Amniotic stem cell (primary cell): ENCODE measurements at places on chromosomes 13 and 19.

- DNase-seq: no peak
These were observed at the start of gene CEACAM21 for GRCh38 chr19:41575998-41576397. TSS of gene CEACAM21 (plus strand) at chr19:41576166. CDS start at chr19:41576275, 109 bp downstream.

DNA sequence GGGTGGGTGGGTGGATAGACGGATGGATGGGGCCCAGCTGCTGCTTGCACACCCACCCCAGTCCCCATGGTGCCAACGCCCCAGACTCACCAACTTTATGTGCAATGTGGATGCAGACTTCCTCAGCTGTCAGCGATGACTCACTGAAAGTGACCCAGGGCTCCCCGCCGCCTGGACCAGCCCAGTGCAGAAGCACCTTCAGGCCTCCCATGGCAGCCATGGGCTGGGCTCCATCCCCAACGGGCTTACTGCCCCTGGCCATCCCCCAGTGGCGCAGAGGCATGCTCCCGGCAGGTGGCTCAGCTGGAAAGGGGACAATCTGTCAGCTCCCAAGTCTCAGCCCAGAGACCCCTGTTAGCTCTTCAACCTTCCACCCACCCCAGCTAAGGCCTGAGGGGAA, 2.2 kb downstream of the TYK2 start:
- no peak for DNase-seq

DNA sequence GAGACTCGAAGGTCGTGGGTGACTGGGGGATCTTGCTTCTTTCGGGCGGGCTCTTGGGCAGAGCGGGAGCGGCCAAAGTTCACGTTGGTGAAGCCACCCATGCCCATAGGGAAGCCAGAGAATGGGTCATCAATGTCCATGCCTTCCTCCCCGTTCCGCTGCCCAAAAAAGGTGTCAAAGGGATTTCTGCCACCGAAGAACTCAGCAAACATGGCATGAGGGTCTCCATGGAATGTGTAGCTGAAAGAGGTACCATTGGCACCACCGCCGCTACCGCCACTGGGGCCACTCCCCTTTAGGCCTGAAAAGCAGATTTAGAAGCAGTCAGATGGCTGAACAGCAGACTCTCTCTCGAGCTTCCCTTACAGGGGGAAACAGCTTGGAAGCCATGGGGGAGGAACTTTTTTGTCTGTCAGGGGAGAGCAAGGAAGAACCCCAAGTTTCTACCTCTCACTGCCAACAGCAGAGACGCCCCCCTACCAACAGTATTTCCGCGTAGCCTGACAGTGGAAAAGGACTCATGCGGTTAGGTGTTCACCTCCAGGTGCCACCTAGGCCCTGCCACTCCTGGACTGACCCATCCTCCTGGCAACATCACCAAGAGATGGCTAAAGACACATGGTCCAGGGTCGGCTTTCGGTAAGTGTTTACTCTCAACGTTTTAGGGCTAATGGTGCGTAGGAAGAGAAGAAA, 1.3 kb downstream of the DNAJB1 start:
- no peak for DNase-seq

GRCh38 chr19:1672769-1673644, 20.6 kb upstream of the TCF3 start:
- DNase-seq: no peak

- DNase-seq: peak; percentile 90
These were observed at the start of gene ZNF528 for GRCh38 chr19:52397310-52398080. TSS of gene ZNF528 (plus strand) at chr19:52397849. CDS start at chr19:52402014, 4,165 bp downstream.

DNA sequence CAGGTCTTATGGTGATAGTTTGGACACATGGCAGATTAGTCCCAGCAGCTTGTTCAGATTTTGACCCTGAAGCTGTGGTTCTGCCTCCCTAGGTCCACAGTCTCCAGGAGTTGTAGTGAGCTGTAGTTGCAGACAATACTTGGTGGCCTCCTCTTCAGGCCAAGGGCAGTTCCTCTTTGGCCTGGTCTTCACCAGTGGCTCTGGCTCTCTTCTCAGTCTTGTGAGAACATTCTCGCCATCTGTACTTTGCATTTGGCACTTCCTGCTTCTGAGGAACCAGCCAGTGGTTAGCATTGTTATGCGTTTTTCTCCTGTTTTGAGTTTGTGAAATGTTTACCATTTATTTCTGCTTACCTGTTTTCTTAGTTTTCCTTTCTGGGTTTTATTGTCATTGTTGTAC, 40.7 kb downstream of the PCCA start:
- DNase-seq: no peak
